Stimulated activated CD4-positive, alpha-beta T cell treated with anti-CD3 and anti-CD28 coated beads, Interleukin-1b, Interleukin-23, amount 100 ng/mL, for 4 hours (primary cell): ENCODE measurements at places on chromosomes 3 and 15.

- no peak for DNase-seq
Measured at GRCh38 chr3:146093896-146094295, 67.1 kb downstream of the PLOD2 start.

GRCh38 chr3:111335512-111336303, 206.3 kb upstream of the CD96 start:
- no peak for DNase-seq

DNA sequence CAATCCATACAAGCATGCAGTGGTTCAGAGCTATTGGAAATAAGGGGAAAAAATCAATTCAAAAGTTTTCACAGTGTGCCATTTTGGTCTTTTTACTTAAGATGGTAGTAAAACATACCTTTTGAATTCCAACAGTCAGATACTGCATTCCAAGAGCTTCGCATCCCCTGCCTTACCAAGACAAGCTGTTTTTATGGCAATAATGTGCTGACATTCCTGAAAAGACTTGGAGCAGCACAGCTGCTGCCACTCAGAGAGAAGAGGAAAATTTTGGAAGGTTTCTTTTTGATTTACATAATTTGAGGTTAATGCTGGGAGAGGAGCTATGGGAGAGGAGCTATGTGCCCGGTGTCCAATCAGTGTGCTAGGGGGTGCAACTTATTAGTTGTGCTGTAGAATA, 148.3 kb downstream of the FEZF2 start:
- DNase-seq, result no peak

DNA sequence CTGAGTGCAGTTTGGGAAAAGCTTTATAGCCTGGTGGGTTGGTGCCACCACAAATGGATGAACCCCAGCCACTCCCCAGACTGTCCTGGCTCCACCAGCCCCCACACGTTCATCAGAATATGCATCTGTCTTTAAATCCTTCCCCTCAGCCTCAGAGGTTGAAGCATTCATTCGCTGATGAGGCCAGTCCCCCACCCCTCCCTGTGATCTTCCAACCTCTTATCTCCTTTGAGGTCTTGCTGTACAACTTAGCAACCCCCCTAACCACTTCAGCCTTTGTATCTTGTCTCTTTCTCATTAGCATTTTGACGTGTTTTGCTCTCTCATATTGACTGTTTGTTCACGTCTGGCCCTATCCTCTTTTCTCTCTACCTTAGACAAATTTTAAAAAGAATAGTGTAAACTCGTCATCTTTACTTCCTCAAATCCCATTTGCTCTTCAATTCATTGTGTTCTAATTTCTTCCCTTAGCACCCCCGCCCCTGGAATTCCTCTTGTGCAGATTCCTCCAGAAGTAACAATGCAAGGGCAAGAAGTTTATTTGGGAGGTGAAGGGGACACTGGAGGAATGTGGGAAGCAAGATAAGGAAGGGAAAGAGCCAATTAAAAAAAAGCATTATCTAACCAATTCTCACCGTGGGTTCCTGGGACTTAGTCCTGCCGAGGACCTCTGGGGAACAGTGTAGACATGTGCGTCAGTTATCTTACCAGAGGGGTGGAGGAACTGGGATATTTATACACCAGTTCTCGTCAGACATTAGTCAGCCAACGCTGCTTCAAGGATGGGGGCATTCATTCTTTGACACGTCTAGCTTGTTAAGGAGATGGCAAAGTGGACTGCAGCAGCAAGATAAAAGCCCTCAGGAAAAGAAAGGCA, 38.6 kb downstream of the MOBP start:
- no peak for DNase-seq

DNA sequence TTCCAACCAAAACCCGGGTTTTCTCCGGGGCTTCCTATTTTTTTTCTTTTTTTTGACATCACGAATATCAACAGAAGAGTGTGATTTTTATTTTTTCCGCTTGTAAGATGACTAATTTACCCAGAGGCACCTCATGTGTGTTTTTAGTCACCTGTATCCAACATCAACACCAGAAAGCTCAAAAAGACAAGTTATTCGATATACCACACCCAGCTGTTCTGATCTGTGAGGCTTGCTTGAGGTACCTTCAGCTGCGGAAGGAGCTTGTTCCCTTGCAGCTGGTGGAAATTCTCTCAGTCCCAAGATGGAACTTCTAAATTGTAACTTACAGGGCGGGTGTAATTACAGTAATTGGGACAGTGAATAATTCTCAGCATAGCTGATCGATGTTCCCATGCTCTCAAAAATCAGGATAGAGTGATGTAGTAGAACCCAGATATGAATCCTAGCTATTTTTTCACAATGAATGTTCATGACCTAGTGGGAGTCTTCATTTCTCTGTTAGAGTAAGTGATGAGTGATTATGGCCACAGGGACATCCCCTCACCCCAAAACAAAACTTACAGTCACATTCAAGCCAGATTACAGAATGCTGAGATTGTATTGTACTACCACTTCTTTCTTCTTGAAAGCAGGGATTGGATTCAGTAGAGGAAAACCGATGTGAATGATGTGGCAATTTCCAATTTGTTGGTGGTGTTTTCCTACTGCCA, 232.1 kb downstream of the AGBL1 start:
- no peak for DNase-seq

GRCh38 chr3:177041021-177041729, 156.1 kb downstream of the TBL1XR1 start:
- no peak for DNase-seq

DNA sequence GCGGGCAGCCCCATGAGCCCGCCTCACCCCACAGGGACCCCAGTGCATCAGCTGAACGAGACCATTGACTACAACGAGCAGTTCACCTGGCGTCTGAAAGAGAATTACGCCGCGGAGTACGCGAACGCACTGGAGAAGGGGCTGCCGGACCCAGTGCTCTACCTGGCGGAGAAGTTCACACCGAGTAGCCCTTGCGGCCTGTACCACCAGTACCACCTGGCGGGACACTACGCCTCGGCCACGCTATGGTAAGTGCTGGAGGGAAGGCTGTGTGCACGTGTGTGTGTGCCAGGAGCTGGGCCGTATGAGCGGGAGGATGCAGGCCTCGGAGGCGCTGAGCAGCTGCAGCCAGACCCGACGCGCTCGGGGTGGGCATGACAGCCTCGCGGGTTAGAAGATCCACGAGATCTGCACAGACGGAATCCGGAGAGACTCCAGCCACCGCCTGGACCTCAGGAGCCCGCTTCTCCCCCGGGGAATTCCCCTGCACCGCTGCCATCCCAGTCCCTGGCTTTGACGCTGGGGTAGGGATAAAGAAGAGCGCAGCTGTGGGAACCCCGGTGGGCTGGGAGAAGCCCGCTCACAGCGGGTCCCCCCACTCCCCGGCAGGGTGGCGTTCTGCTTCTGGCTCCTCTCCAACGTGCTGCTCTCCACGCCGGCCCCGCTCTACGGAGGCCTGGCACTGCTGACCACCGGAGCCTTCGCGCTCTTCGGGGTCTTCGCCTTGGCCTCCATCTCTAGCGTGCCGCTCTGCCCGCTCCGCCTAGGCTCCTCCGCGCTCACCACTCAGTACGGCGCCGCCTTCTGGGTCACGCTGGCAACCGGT, 2.6 kb downstream of the DUOXA2 start:
- DNase-seq, result no peak

DNA sequence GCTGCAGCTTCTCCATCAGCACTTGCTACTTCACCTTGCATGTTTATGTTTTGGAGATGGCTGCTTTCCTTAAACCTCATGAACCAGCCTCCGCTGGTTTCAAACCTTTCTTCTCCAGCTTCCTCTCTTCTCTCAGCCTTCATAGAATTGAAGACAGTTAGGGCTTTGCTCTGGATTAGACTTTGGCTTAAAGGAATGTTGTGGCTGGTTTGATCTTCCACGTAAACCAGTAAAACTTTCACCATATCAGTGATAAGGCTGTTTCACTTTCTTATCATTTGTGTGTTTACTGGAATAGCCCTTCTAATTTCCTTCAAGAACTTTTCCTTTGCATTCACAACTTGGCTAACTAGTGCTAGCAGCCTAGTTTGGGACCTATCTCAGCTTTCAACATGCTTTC, 11.7 kb upstream of the GNAT1 start:
- no peak for DNase-seq

DNA sequence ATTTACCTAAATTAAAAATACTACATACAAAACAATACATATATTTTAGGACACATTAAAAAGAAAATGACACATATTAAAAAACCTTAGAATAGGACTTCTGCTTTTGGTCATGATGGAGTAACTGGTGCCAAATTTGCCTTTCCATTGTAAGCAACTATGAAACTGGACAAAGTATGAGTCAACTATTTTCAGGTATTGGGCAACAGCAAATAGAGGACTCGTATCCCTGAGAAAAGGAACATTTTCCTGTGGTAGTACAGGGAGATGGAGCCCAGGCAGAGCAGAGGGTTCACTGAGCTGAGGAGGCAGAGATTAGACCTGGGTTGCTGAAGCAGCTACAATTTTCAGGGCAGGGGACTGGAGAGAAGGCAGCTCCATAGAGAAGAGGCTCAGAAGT, 14.7 kb downstream of the CCR1 start:
- DNase-seq, result no peak

DNA sequence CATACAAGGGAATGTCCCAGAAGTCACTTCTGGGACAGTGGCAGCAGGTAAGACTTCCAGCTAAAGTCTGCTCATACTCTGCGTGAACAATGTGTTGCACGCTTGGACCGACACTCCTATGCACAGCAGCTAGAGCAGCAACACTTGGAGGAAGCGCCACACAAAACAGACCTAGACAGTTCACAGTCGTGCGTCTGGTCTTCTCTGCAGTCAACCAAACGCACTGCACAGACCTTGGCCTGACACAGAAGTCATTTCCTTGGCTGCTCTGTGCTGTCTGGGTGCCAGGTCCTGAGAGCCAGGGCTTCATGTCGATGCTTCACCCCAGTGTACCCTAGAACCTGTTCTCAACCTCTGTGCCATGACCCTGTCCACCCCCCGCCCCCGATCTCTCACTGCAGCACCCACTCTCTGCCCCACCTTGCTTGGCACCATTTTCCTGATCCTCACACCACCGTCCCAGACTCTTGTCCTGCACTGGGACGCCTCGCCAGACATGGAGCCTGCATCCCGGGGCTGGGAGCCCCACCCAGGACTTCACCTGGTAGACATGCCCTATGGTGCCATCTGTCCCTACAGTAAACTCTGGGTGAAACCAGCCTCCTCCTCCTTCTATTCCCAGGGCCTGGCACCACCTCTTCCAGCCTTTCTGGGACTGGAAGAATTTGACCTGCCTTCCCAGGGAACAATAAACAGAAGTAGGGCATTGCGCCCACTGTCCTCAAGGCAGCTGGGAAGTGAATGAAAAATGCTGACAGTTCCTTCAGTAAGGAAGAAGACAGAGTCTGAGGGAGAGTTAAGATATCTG, 3.1 kb downstream of the ATP10A start:
- no peak for DNase-seq

DNA sequence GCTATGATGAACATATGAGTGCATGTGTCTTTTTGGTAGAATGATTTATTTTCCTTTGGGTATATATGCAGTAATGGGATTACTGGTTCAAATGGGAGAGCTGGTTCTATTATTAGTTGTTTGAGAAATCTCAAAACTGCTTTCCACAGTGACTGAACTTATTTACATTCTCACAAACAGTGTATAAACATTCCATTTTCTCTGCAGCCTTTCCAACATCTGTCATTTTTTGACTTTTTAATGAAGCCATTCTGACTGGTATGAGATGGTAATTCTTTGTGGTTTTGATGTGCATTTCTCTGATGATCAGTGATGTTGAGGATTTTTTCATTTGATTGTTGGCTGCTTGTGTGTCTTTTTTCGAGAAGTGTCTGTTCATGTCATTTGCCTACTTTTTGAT, 1124.2 kb downstream of the NAALADL2 start:
- DNase-seq, result no peak

GRCh38 chr15:101522091-101522490, 32.6 kb upstream of the PCSK6 start:
- no peak for DNase-seq

DNA sequence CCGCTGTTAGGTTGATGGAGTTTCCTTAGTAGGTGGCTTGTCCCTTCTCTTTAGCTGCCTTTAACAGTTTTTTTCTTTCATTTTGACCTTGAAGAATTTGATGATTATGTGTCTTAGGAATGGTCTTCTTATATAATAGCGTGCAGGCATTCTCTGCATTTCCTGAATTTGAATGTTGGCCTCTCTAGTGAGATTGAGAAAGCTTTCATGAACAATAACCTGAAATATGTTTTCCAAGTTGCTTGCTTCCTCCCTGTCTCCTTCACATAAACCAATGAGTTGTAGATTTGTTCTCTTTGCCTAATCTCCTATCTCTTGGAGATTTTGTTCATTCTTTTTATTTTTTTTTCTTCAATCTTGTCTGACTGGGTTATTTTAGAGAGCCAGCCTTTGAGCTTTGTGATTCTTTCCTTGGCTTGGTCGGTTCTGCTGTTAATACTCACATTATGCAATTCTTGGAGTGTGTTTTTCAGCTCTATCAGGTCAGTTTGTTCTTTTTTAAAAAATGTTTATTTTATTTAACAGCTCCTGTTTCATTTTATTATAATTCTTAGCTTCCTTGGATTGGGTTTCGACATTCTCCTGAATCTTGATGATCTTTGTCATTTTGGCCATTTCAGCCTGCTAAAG, 627.9 kb downstream of the SI start:
- no peak for DNase-seq
